ENCODE measurements at places on chromosomes 3 and 15.
A peak's percentile ranks its signal among the peaks of the same experiment; 100 is the strongest.

DNA sequence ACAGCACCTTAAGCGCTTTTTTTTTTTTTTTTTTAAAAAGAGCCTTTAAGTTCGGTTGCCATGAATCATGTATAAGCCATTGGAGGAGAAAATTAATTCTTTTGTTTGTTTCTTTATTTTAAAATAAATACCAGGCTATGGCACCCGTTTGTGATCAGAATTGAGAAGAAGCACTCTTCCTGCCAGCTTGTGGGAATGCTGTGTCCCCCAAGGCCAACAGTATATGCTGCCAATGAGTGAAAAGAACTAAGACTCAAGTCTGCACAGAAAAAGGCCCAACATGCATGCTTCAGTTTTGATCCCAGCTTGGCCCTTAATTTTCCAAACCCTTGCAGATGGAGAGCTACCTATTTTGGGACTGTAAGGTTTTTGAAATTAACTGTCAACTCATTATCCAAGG is 90.5 kb downstream of the LRRC3B start:
- DNase-seq: no peak

- DNase-seq: no peak
These were observed 29.3 kb upstream of the SH3BP5 start for GRCh38 chr3:15361494-15362214.

DNA sequence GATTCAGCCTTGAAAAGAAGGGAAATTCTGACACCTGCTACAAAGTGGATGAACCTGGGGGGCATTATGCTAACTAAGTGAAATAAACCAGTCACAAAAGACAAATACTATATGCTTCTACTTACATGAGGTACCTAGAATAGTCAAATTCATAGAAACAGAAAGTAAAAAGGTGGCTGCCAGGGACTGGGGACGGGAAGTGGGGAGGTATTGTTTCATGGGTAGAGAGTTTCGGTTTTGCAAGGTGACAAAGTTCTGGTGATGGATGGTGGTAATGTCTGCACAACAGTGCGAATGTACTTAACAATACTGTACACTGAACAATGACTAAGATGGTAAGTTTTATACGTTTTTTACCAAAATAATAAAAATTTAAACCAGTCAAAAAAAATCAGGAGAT is 4.8 kb downstream of the IDH2 start:
- peak; percentile 41 for DNase-seq

DNA sequence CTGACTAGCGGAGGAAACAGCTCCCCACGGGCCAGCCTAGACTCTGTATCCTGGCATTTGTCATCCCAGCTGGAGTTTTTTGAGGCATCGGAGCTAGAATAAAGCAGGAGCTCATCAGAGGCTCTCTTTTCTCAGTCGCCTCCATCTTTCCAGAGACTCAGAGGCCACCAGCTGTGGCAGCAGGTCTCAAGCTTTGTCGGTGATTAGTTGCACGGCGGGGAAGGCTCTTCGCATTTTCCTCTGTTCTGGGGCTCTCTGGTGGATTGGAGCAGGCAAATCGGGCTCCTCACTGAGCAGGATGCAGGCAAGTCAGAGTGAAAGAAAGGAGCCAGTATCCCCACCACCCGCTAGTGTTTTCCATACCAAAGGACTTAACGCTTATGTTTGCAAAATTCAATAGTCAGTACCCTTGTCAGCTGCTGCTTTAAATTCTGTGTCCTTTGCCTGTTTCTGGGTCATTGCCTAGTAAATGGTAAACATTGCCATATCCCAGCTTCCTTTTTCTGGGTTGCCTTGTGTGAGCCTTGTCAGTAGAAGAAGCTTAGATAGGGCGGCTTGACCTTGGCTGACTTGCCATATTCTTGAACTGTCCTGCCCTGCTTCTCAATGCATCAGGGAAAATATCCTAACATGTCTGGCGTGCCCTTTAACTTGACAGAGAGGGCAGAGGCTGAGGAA is 127.1 kb downstream of the PTPRG start:
- no peak for DNase-seq

- no peak for DNase-seq
These were observed 245.9 kb upstream of the TOPAZ1 start for GRCh38 chr3:43995547-43996378.

Data from stimulated activated CD8-positive, alpha-beta memory T cell treated with anti-CD3 and anti-CD28 coated beads, Interleukin-4, amount 100 ng/mL, for 1 hour (primary cell).